ENCODE measurements at places on chromosomes 2 and 18. TPM values are rescaled to one million over a fixed set of nuclear protein-coding genes. Genes with fewer than 3 reads are reported as not detected.

GRCh38 chr2:105052773-105053172 lies 14.9 kb downstream of the MRPS9 start:
- no peak for DNase-seq

C2orf78 gene
- total RNA-seq: not detected

RPRM gene
- total RNA-seq: 7.3 TPM

GRCh38 chr18:58451115-58451971 lies 177.5 kb downstream of the ALPK2 start:
- DNase-seq: no peak

- no peak for DNase-seq
Observed at GRCh38 chr2:220104871-220105351, 477.5 kb downstream of the SLC4A3 start.

- DNase-seq: no peak
Observed at GRCh38 chr2:227228061-227228667, 63.7 kb downstream of the COL4A3 start.

DNA sequence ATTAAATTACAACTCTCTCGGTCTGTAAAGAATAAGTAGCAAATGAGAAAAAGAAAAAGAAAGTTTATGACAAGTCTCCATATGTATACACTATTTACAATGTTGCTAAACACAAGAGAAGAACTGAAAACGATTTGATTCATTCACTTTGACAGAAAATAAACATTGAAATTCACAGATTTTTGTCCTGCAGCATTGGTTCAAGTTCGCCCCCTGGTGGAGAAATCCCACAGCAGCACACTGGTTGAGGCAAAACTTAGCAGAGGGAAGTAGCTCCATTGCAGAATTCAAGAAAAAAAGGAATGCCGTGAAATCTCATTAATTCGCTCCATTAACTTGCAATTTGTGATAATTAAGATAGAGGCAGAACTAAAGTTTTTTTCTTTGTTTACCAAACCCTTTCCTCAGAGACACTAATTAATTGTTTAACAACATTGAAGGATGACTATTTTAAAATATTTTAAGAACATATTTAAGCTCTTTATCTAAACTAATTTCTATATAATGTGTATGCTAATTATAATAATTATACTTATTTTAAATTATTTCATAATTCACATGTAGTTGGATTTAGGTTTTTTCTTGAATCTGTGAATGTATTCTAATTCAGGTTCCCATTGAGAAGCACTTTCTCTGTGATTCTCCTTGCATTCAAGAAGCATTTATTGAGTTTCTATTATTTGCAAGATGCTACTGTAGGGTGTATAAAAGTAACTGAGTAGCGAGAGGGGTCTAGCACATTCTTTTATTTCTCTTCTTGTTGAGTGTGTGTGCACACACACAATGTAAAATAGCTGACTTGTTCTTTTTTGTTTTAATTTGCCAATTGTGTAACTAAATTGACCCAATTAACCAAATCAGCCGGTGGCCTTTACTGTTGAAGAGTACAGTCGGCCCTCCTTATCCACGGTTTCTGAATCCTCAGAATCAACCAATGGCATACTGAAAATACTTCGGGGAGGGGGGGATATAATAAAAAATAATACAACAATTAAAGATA lies 74.1 kb downstream of the COL4A3 start:
- DNase-seq: peak; percentile 72

LBX2 gene
- 2.8 TPM for total RNA-seq

GRCh38 chr18:59846814-59847490 lies 52.8 kb upstream of the PMAIP1 start:
- no peak for DNase-seq

DNA sequence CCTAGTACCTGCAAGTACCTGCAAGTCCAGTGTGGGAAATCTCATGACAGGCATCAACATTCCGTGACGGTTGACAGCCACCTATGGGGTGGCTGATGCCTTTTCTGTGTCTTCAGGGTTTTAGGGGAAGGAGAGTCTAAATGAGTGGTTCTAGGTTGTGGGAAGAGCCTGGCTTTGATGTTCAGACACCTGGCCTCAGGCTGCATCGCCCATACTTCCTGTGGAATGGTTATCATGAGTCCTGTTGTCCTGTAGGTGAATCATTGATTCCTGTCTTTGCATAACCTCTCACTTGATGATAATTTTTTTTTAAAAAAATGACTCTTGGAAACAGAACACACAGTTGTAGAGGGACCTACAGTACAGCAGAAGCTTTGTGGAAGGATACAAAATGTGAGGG lies 108.9 kb downstream of the NEDD4L start:
- no peak for DNase-seq

- no peak for DNase-seq
Observed at GRCh38 chr2:73285159-73285739, 971 bp upstream of the FBXO41 start.

- no peak for DNase-seq
Observed at GRCh38 chr2:20566331-20566730, 84.6 kb downstream of the HS1BP3 start.

DNA sequence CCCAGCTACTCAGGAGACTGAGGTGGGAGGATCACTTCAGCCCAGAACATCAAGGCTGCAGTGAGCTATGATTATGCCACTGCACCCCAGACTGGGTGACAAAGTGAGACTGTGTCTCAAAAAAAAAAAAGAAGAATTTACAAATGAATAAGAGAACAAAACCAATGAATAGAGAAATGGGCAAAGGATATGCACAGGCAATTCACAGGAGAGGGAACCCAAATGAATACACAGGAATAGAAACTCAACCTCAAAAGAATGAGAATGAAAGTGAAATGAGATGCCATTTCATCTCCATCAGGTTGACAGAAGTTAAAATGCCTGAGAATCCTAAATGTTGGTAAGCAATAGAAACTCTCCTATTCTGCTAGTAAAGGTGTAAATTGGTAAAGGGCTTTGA lies 40.2 kb downstream of the CFAP221 start:
- no peak for DNase-seq

- no peak for DNase-seq
Observed at GRCh38 chr18:10234281-10234680, 220.2 kb upstream of the APCDD1 start.

DNA sequence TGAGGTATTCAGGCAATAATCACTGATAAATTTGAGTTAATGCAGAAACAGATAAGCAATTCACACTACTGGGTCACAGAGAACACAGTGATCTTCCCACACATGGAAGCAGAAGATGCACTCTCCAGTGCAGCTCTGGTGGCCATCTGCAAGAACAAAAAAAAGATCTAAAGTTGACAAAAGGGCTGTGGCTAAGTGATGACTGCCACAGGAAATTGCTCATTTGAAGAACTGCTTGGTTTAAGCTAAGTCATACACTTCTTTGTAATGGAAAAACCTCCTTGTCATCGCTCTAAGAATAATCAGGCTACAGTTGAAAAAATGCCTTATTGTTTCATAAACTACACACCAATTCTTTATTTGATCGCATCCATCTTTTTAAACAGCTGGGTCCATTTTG lies 115.1 kb downstream of the DTNB start:
- DNase-seq: no peak

GRCh38 chr2:191905336-191905735 lies 58.4 kb upstream of the CAVIN2 start:
- no peak for DNase-seq

GRCh38 chr2:105580216-105580615 lies 164.5 kb upstream of the NCK2 start:
- DNase-seq: no peak

GRCh38 chr2:158750458-158751125 lies 44.5 kb upstream of the DAPL1 start:
- DNase-seq: no peak
